Putamen (tissue), 1 donor: ENCODE measurements at places on chromosomes 2 and 18.
A peak's percentile ranks its signal among the peaks of the same experiment; 100 is the strongest.

DNA sequence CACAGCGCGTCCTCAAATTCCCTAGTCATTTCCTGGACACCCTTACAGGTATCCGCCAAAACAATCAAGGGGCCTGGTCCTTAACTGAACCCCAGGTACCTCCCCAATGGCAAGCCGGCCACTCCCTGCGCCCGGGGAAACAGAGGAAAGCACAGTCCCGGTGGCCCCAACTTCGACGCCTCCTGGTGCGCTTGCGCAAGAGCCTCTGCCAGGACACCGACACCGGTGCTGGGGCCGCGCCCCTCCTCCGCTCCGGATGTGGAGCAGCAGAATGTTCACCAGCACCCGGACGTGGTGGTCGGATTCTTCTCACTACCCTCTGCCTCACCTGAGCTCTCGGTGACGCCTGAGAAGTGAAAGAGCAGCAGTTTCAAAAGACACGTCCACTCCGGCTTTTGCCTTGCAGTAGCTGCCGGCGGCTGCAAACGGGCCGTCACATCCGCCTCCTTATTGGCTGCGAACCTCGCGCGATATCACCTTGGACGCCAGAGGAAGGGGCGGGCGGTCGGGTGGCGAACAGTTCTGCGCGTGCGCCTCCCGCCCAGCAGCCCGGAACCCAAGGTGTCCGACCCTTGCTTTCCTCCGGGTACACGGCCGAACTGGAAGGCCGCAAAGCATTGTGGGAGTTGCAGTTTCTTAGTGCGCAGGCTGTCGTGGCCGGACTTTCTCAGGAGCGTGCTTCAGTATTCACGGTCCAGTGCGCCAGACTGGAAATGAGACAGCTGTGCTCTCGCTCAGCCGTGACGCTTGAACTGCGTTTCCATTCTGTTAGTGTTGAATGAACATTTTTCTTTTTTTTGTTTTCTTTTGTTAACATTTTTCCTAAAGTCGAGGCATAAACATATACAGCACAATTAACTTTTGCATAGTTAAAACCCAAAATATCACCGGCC, at the start of gene TXNDC9:
Gene TXNDC9, minus strand, starts transcription at position 423 of the 893 bp plus-strand sequence. CDS start 3,123 bp downstream, outside the sequence.
- peak; percentile 99 for DNase-seq

DNA sequence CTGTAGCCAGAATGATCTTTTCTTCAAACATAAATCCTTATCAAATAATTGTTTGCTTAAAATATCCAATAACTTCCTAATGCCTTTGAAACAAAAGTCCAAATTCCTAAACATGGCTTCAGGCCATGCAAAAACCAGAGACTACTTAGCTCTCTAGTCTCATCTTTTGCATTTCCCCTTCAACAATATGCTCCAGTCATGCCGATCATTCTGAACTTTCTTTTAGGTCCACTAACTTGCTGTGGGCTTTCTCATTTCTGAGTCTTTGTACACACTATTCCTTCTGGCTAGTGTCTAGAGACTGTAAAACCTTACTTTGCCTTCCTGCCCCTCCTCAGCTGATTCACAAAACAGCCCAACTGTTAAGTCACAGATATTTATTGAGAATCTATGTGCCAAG, 51.5 kb downstream of the VIL1 start:
- DNase-seq: no peak

DNA sequence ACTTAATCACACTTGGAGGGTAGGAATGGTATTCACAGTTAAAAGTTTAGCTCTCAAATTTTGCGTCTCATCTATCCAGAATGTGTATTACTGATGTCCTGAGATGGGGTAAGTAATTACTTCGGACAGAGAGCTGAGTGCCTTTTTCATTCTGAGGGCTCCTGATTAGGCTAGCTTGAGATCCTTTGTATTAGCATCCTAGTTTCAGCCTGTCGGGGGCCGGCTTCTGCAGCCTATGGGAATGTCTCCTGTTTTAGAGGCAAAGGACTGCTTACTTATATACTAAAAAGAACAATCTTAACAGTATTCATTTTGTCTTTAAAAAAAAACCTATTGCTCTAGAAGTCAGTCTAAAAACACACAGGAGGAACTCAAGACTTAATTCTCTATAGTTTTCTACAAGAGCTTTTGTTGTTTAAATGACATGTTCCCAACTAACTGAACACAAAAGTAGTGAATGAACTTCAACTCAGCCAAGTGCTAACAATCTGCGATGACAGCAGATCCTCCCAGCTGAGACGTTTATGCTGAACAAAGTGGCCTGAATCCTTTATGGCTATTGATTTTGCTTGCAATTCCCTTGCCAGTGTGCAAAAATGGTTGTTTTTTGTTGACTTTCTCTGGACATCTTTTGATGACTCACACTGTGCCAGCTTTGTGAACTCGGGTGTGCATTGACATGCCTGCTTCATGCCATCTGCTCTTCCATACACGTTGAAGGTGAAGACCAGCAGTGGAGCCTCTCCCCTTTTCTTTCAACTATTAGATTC, 118.7 kb downstream of the LYPD6B start:
- no peak for DNase-seq

GRCh38 chr2:172600557-172601008, 44.7 kb downstream of the PDK1 start:
- no peak for DNase-seq

GRCh38 chr2:65727816-65728215, 295.4 kb upstream of the SPRED2 start:
- DNase-seq: no peak

GRCh38 chr2:172655091-172655837, 80.4 kb upstream of the RAPGEF4 start:
- DNase-seq: no peak

DNA sequence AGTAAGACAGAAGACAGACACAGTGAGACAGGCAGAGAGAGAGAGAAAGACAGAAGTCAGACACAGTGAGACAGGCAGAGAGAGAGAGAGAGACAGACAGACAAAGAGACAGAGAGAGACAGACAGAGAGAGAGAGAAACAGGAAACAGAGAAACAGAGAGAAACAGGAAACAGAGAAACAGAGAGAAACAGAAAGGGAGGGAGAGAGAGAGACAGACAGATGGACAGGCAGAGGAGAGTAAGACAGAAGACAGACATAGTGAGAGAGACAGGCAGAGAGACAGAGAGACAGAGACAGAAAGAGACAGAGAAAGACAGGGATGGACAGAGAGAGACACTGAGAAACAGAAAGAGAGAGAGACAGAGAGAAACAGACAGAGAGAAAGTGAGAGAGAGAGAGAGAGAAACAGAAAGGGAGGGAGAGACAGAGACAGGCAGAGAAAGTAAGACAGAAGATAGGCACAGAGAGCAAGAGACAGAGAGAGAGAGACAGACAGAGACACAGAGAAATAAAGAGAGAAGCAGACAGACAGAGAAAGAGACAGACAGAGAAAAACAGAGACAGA, 109.3 kb upstream of the ANKRD30BL start:
- no peak for DNase-seq

- no peak for DNase-seq
These were observed 318.0 kb downstream of the FIGN start for GRCh38 chr2:163417596-163418337.

- no peak for DNase-seq
These were observed 127.1 kb downstream of the SH3RF3 start for GRCh38 chr2:109256111-109256510.

GRCh38 chr2:196638765-196639164, 750 bp upstream of the CCDC150 start:
- DNase-seq: no peak

DNA sequence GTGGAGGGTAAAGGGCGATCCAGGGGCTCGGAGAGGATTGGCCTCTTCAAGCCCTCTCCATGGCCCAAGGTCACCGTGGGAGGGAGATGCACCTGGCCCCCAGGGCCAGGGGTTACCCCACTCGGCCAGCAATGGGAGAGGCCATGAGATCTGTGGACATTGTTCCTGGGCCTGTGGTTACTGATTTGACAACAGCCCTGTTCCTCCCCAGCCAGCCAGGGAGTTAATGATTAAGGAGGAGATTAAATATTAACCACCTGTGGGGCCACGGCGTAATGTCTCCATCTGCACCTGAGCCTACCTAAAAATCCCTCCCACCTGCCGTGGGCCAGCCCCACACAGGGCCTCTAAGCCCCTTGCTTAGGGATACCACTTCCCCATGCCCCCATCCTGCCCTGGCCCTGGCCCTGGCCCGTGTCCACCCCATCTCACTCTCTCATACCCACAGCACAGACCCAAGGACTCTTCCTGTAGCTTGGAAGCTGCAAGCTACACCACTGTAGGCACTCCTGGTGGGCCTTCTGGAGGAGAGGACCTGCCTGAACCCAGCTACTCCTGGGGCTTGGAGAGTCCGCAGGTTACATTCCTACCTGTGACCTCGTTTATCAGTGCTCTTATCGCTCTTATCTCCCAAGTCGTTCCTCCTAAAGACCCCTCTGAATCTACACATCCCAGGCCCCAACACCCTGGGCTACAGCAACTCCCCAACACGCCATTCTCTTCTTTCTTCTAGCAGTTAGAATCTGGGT, 32.1 kb downstream of the ZFP36L2 start:
- no peak for DNase-seq

GRCh38 chr2:80075719-80076118, 228.8 kb downstream of the LRRTM1 start:
- DNase-seq: no peak

- DNase-seq: peak; percentile 31
These were observed 854 bp downstream of the GPR155 start for GRCh38 chr2:174485788-174486562.

DNA sequence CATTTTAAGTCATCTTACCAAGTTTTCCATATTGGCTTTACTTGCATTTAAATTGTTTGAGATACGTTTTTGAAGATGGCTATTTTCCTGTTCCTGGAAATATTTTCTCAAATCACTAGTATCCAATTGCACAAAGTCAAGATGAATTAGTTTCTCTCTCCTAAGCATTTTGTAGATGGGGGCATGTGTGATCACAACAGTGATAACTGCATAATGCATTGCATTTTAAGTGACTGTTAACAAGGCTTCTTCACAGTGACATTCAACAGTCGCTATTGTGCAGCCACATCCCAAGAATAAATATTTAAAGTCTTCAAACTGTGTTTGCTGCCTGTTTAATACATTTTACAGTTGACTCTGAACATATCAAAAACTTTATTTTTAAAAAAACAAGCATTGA, 694.2 kb upstream of the CDH7 start:
- DNase-seq: no peak

DNA sequence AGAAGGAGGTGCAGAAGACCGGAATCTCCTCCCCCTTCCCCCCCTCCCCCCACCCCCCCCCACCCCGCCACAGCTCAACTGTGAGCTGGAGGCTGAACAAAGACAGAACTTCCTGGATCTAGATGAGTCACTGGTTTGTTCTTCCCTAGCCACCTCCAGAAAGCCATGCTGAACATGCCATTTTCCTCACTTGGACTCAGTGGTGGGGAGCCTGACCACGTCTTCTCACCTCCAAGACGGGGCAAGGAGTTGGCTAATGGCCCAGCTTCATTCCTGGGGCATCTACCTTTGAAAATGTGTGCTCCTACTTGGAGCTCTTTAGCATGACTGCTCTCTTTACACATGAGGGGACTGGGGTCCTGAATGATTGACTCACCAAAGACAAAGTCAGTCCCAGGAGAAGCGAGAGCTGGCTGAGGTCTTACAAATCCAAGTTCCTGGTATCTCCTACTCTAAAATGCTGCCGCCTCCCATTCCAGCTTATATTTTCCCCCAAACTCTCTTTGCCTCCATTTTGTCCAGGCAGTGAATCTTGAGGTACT, 22.6 kb upstream of the FZD5 start:
- no peak for DNase-seq

GRCh38 chr2:222268311-222268990, 30.3 kb downstream of the PAX3 start:
- DNase-seq: no peak

GRCh38 chr2:229882583-229882982, 39.2 kb downstream of the TRIP12 start:
- DNase-seq: no peak

DNA sequence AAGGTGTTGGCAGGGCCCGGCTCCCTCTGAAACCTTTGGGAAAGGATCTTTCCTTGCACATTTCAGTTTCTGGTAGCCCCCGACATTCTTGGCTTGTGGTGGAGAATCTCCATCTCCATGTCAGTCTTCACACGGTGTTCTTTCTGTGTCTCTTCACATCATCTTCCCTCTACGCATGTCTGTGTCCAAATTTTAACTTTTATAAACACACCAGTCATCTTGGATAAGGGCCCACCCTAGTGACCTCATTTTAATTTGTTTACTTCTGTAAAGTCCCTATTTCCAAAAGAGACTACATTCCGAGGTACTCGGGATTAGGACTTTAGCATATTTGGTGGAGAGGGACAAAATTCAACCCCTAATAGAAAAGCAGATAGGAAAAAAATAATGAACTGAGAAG, 138.4 kb downstream of the GALNT3 start:
- DNase-seq: no peak

DNA sequence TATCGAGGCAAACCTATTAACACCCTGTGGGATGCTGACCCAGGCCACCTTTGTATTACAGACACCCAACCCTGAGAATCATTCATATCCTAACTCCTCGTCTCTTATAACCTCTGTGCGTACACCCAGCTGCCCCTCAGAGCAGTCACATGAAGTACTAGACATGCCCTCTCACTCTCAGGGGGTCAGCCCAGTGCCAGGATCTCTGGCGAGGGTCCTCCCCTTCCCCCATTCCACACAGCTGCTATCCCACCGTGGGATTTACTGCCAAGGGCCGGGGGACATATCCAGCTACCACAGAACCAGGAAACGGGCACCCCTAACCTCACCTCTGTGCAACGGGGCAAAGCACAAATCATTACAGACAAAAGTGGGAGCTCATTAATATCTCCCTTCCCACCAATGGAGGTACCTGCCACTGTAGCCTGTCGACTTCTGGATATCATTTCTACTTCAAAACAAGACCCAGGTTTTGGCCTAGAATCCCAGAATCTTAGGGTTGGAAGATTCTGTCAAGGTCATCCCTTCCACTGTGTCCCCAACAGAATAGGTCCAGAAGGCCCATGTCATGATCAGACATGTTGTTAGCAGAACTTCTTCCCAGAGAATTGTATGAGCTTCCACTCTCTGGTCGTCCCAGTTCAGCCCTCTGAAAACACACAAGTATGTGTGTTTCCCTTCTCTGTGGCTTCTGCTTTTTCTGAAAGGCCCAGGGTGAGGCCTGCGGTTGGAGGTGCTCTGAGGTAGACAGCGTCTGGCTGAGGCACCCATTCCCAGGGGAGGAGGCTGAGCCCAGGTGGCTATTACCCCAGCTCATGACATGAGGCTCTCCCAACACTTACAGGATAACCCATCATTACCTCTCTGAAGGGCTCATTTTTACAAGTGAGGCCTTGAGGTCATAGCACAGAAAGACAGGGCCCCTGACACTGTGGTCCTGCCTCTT, 1.7 kb downstream of the TMBIM1 start:
- DNase-seq: no peak

- DNase-seq: no peak
These were observed 202.4 kb upstream of the OSR1 start for GRCh38 chr2:19560785-19561184.
